ENCODE measurements at places on chromosomes 1 and 21.
A peak's percentile ranks its signal among the peaks of the same experiment; 100 is the strongest.

DNA sequence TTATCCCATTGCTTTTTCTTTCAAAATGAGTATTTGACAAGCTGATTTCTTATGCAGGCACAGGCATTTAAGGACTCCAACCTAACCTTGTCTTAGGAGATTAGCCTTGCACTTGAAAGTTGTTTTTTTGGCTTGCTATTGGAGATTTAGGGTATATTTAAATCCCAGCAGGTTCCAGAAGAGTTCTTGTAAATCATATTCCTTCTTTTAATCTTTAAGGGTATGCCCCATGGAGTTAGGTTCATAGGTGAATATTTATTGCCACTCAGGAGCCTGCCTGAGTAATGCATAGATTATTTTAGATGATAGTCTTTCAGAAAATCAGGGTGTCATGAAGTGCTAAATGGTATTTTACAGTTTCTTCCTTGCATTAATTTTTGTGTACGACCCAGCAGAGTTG lies 146.5 kb downstream of the PATJ start:
- no peak for DNase-seq

DNA sequence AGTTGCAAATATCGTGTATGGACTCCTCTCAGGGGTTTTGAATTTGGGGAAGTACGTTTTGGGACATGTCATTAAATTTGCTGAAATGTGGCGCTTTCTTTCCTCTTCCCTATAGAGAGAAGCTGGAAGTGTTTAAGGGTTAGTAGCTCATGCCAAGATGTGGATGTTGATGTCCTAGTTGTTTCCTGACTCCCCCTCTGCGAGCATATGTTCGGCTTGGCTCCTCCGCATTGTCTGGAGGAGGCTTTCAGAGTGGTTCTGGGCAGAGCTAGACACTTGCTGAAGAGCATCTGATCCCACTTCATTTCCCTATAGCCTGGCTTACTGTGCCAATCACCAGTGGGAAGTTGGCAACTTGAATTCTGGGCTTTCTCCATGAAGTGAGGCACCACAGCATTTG lies 347.4 kb upstream of the B3GALT2 start:
- no peak for DNase-seq

DNA sequence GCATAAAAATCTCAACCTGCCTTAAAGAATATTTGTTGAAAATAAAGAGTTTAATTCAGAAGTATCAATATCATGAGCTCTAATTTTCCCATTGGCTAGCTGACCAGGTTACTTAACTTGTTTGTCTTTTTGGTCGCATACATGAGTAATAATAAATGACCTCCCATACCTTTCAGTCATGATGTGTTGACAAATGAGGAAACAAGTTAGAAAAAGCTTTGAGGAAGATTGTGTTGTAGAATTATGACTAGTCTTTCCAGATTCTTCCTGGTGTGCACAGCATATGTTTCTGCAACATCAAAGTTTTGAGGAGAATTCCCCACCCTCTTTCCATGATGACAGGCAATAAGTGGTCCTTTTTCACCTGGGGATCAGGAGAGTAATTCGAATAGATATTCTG lies 17.6 kb upstream of the PAPPA2 start:
- no peak for DNase-seq

DNA sequence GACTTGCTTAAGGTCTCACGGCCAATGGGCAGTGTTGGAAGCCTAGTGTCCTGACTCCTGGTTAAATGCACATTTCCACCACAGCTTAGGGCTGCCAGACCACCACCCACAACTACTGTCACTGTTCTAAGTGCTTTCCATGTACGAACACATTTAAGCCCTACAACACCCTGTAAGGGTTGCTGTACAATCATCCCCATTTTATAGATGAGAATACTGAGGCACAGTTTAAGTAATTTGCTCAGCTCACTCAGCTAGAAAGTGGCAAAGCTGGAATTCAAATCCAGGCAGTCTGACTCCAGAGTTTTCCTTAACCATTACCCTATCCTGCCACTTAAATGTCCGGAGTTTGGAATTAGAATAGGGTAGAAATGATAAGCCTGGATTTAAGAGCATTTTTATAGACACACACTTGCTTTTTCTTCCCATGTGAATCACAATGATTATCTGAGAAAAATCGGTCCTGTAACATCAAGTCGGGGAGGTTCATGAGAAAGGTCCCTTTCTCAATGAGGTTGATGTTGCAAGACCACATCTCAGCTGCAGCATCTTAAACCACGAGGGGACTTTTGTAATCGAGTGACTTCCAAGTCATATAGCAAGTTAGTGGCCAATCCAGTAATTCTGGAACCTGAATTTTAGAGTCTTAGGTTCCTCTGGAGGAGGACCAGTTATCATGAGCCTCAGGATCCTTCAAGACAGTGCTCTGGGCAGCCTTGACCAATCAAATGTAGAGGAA lies 8.6 kb downstream of the E2F2 start:
- DNase-seq = peak; percentile 68

DNA sequence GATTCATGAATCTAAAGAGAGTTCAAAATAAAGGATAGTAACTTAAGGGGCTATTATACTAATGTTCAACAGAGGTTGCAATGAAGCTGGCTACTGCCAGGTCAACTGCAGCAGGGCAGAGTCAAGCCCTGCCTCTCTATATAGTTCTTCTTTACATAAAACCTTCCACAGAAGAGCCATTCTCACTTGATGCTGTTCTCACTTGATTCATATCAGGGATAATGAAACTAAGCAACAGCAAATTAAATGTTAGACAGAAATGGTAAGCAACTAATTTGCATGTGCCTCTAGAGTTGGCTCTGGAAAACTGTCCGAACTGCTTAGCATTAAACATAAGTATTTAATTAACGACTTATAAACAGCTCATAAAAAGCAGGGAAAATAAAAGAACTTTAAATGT lies 17.4 kb downstream of the CCSAP start:
- DNase-seq = no peak

GRCh38 chr1:23395154-23395724 lies 25.6 kb upstream of the ZNF436 start:
- no peak for DNase-seq

- no peak for DNase-seq
These were observed 138.6 kb downstream of the NRIP1 start for GRCh38 chr21:14926186-14926585.

DNA sequence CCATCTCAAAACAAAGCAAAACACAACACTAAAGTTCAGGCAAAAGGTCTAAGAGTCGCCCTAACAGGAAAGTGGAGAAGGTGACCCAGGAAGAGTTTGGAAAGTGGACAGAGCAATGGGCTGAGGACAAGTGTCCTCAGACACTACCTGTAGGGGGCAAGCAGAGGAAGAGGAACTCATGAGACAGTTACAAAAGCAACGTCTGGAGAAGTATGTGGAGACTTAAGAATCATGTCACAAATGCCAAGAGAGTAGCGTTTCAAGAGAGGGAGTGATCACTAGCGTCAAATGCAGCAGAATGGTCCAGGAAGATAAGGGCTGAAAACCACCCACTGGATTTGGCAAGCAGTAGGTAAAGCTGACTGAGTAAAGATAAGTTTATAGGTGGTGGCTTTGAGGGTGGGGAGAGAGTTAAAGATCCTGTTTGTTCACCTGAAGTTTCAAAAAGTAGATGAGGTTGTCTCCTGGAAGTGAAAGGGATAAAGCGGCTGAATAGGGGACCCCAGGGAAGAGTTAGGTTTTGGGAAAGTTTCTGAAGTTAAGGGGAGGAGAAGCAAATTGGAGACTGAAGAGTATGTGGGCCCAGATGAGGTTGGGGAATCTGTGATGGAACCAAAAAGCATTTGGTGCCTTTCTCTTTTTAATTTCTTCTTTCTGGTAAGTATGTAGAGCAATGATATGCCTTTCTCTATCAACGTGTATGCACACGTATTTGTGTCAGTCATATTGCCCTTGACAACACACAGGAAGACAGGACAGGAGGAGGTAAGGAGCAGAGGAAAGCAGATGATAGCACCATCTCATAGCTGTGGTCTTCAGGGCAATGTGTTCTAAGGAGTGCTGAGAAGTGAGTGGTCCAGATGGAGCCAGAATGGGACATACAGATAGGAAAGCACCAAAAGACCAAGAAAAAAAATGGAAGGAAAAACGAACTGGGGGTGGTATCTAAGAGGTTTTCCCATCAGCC lies 3.1 kb downstream of the BSDC1 start:
- no peak for DNase-seq
